ENCODE measurements at places on chromosomes 2 and 18.

GRCh38 chr18:12048010-12048826, 45.4 kb upstream of the ANKRD62 start:
- DNase-seq = no peak

DNA sequence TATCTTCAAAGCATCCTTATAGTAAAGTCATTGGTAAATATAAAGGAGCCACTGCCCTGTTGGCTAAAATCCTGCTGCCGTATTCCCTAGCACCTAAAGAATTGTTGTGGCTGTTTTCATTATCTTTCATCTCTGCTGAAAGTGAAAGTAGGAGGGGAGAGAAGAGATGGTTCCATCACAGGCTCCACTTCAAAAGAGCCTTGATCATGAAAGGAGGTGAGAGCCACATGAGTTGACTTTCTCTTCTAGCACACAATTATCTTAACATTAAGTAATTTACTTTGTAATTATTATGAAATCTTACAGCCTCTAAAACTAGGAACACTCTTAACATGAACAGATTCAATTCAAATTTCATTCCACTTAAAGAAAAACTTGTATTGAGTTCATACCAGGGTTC, 1050.9 kb upstream of the LRRTM1 start:
- no peak for DNase-seq

DNA sequence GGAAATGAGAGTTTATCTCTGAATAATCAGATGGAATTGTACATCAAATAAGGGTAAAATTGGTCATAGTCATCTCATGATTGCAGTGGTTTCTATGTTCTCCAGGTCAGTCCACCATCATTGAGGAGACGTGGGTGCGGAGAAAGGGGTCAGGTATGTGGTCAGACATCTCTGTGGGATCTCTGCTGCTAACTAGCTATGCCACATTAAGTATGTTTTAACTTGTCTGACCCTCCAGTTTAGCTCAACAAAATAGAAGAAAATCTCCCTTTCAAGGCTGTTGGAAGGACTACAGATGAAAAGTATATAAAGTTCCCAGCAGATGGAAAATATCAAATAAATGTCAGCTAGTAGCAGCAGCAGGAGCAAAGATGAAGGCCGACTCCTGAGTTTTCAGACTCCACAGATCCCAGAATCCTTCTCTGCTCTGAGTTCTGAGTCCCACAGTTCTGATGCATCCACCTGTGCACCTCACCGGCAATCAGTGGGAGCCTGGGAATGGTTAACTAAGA, 106.6 kb upstream of the CYP1B1 start:
- DNase-seq = no peak

DNA sequence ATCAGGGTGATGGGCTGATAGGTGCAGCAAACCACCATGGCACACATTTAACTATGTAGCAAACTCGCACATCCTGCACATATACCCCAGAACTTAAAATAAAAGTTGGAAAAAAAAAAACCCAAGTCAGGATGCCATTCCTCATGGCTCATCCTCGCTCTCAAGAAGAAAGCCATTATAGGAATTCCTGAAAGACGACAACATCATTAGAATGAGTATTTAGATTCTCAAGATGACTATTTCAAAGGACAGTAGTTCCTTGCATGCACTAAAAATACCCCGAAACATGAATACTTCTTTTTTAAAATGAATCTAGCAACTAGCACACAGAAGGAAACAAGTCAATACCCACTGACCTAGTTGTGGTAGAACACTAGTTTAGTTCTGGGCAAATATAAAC, 285.8 kb upstream of the REV1 start:
- no peak for DNase-seq

GRCh38 chr2:214203744-214204289, 207.0 kb upstream of the VWC2L start:
- DNase-seq = no peak

GRCh38 chr2:62457556-62457955, 48.4 kb downstream of the TMEM17 start:
- no peak for DNase-seq

DNA sequence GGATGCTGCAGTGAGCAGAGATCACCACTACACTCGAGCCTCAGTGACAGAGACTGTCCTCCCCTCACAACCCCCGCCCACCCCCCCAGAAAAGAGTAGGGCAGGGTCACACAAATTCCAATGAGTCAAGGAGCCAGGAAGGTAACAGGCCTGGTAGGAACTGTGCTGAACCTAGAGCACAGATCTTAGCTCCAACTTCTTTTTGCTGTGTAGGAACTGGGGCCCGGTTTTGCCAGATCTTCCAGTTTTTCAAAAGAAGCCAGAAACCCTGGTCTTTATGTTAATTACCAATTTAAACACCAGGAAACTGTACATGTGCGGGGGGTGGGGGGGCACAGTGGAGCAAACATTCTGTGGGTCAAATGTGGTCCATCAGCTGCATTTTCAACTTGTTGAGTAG, 71.0 kb downstream of the PRPF40A start:
- DNase-seq = no peak

GRCh38 chr2:76157531-76157930, 446.8 kb upstream of the GCFC2 start:
- no peak for DNase-seq

- DNase-seq = no peak
Observed at GRCh38 chr2:62178741-62179271, 17.1 kb upstream of the B3GNT2 start.
